ENCODE measurements at places on chromosomes 5 and 9. TPM values are rescaled to one million over a fixed set of nuclear protein-coding genes. Genes with fewer than 3 reads are reported as not detected.

Gene FLT4
- 12.3 TPM for polyA plus RNA-seq

Gene IL4
- polyA plus RNA-seq = not detected

Gene MAMDC2
- polyA plus RNA-seq = 11.8 TPM

Gene RNF183
- not detected for polyA plus RNA-seq

Gene SPATA31D4
- polyA plus RNA-seq = not detected

Gene IFNK
- polyA plus RNA-seq = not detected

- H3K27me3 ChIP-seq = peaks cover 17% of the 10 kb centered on the region
- H3K4me1 ChIP-seq = peaks cover 4% of the 10 kb centered on the region
- DNase-seq = no peak
- H3K36me3 ChIP-seq = no peaks in the 10 kb centered on the region
These were observed 366 bp upstream of the DOCK8 start for GRCh38 chr9:214351-214647.

GRCh38 chr9:89850153-89850552 is 245.3 kb downstream of the GADD45G start:
- peaks cover 23% of the 10 kb centered on the region for H3K4me1 ChIP-seq
- H3K36me3 ChIP-seq = no peaks in the 10 kb centered on the region
- no peak overlapping the region for H3K27ac ChIP-seq
- no peak for DNase-seq
- no peak overlapping the region for H3K4me3 ChIP-seq

GRCh38 chr5:142314109-142314508 is 10.7 kb downstream of the SPRY4 start:
- H3K27me3 ChIP-seq = no peaks in the 10 kb centered on the region
- DNase-seq = no peak
- H3K4me1 ChIP-seq = peaks cover 77% of the 10 kb centered on the region
- H3K36me3 ChIP-seq = peaks cover 63% of the 10 kb centered on the region

DNA sequence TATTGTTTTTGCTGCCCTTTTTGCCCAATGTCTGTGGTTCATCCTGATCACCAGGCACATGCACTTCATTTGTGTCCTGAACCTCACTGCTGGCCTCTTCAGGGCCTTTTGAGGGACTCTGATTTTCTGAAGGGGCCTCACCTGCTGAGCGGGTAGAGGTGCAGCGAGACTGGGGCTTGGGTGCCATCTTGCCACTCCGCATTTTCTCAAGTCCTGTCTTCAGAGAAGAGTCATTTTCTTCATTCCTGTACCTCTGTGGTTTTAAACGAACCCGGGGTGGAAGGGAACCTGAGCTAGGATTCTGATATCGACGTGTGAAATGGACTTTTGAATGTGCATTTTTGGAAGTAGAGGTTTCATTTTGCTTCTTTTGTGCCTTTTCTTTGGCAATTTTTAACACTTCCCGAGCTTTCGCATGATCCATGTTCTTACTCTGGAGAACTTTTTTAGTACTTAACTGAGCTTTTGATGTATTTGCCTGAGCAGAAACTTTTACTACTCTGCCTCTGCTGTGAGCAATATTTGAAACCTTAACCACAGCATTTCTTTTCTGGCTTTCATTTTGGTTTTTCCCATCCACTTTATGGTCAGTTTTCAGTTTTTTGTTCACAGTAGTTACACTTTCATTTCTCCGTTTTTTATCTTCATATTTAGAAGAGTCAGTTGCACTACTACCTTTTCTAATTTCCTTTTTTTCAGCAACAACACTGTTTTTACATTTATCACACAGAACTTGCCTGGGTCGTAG is 26.1 kb downstream of the PWWP2A start:
- no peaks in the 10 kb centered on the region for H3K27me3 ChIP-seq
- H3K4me3 ChIP-seq = no peak overlapping the region
- H3K27ac ChIP-seq = no peak overlapping the region
- peaks cover 11% of the 10 kb centered on the region for H3K36me3 ChIP-seq
- no peaks in the 10 kb centered on the region for H3K4me1 ChIP-seq

DNA sequence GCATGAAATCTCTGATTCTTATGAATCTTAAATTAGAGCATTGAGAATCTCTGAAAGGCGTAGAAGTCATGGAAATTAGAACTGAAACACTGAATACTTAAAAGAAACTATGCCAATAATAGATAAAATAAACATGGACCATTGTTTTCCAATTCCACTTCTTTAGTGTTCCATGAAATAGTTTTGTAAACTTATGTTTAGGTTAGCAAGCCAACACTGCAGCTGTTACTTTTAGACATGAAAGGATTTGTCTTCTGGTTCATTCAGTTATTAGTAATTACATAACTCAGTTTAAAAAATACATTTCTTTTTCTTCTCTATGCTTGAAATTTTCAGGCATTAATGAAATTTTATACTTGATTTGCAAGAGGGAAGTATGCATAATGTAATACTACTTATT is 733.4 kb upstream of the NUDT12 start:
- no peak overlapping the region for H3K4me3 ChIP-seq
- no peaks in the 10 kb centered on the region for H3K27me3 ChIP-seq
- no peaks in the 10 kb centered on the region for H3K36me3 ChIP-seq
- H3K4me1 ChIP-seq = no peaks in the 10 kb centered on the region
- H3K27ac ChIP-seq = no peak overlapping the region

GRCh38 chr5:94698197-94698596 is 79.7 kb downstream of the SLF1 start:
- no peaks in the 10 kb centered on the region for H3K27me3 ChIP-seq
- no peak for DNase-seq
- no peak overlapping the region for H3K27ac ChIP-seq
- no peaks in the 10 kb centered on the region for H3K4me1 ChIP-seq
- H3K36me3 ChIP-seq = no peaks in the 10 kb centered on the region

DNA sequence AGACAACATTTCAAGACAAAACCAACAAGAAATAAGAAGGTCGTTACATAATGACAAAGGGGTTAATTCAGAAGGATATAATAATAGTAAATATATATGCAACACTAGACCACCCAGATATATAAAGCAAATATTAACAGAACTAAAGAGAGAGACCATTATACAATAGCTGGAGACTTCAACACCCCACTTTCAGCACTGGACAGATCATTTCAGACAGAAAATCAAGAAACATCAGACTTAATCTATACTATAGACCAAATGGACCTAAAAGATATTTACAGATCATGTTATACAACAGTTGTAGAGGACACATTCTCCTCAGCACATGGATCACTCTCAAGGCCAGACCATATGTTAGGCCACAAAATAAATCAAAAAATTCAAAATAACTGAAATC is 26.8 kb downstream of the CERT1 start:
- no peak for DNase-seq
- no peak overlapping the region for H3K4me3 ChIP-seq
- no peak overlapping the region for H3K27ac ChIP-seq
- no peaks in the 10 kb centered on the region for H3K27me3 ChIP-seq
- peaks cover 5% of the 10 kb centered on the region for H3K36me3 ChIP-seq
- H3K4me1 ChIP-seq = no peaks in the 10 kb centered on the region

- no peaks in the 10 kb centered on the region for H3K36me3 ChIP-seq
- H3K4me3 ChIP-seq = no peak overlapping the region
- no peak for DNase-seq
- H3K4me1 ChIP-seq = peaks cover 10% of the 10 kb centered on the region
These were observed 96.7 kb upstream of the ALDH1B1 start for GRCh38 chr9:38295764-38296163.

- H3K4me1 ChIP-seq = peaks cover 13% of the 10 kb centered on the region
- no peak overlapping the region for H3K4me3 ChIP-seq
- no peak overlapping the region for H3K27ac ChIP-seq
- H3K36me3 ChIP-seq = no peaks in the 10 kb centered on the region
- no peaks in the 10 kb centered on the region for H3K27me3 ChIP-seq
These were observed 92.5 kb upstream of the ZNF366 start for GRCh38 chr5:72599519-72600370.

- peak; percentile 15 for DNase-seq
- H3K4me1 ChIP-seq = peaks cover 37% of the 10 kb centered on the region
- H3K4me3 ChIP-seq = no peak overlapping the region
These were observed 2.2 kb upstream of the SPTAN1 start for GRCh38 chr9:128550226-128550625.

GRCh38 chr5:110757118-110757729 is 18.4 kb downstream of the SLC25A46 start:
- H3K27me3 ChIP-seq = no peaks in the 10 kb centered on the region
- DNase-seq = peak; percentile 50
- no peaks in the 10 kb centered on the region for H3K4me1 ChIP-seq
- peaks cover 18% of the 10 kb centered on the region for H3K36me3 ChIP-seq
- no peak overlapping the region for H3K4me3 ChIP-seq

DNA sequence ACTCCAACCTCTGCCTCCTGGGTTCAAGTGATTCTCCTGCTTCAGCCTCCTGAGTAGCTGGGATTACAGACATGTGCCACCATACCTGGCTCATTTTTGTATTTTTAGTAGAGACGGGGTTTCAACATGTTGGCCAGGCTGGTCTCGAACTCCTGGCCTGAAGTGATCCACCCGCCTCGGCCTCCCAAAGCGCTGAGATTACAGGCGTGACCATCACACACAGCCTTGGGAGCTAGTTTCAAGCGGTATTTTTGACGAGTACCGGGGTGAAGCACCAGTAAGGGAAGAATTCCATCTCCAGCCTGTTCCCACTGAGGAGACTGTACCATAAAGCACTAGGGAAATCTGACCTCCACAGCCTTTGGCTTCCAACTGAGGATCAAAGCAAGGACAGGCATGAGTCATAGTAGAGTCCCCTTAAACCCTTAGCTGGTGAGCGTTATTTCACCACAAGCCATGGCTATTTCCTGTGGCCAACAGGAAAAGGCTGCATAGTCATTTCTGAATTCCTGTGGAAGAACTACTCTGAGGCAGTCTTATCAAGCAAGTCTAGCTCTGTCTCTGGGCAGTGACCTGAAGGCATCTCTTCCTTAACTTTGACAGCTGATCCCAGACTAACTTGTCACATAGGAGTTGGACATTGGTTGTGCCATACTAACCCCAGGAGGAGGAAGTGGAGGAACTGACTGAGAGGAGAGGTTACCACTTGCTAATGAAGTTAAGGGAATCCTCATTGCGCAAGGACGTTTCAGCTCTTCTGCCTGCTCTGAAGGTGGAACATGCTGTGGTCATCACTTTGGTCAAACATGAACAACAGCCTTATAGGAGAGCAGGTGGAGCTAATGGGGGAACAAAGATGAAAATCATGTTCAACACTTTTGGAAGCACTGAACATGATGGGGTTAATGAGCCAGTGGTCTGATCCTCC is 85.8 kb upstream of the DMRT1 start:
- no peaks in the 10 kb centered on the region for H3K36me3 ChIP-seq
- no peaks in the 10 kb centered on the region for H3K27me3 ChIP-seq
- H3K4me3 ChIP-seq = no peak overlapping the region

- no peak overlapping the region for H3K27ac ChIP-seq
- H3K27me3 ChIP-seq = no peaks in the 10 kb centered on the region
- H3K4me1 ChIP-seq = peaks cover 2% of the 10 kb centered on the region
- H3K36me3 ChIP-seq = peaks cover 6% of the 10 kb centered on the region
- no peak overlapping the region for H3K4me3 ChIP-seq
These were observed 107.1 kb downstream of the PHF2 start for GRCh38 chr9:93683331-93684134.

DNA sequence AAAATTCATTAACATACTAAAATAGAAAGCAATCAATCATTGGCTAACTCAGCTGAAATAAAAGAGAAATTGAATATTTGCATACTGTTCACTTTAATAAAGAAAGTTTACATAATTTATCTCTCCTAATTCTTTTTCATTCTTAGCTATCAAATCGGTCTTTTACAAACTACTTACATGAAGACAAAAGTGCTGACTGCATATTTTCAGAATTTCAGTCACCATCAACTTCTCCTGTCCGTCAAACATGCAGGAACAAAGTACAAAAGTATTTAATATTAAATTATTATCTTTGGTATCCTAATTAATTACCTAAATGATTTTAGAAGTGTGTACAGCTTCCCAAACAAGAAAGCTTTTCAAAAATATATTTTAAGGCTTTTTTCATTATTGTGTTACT is 248.4 kb downstream of the CYLC2 start:
- no peak for DNase-seq
- no peak overlapping the region for H3K27ac ChIP-seq
- no peak overlapping the region for H3K4me3 ChIP-seq
- no peaks in the 10 kb centered on the region for H3K36me3 ChIP-seq
- no peaks in the 10 kb centered on the region for H3K4me1 ChIP-seq

DNA sequence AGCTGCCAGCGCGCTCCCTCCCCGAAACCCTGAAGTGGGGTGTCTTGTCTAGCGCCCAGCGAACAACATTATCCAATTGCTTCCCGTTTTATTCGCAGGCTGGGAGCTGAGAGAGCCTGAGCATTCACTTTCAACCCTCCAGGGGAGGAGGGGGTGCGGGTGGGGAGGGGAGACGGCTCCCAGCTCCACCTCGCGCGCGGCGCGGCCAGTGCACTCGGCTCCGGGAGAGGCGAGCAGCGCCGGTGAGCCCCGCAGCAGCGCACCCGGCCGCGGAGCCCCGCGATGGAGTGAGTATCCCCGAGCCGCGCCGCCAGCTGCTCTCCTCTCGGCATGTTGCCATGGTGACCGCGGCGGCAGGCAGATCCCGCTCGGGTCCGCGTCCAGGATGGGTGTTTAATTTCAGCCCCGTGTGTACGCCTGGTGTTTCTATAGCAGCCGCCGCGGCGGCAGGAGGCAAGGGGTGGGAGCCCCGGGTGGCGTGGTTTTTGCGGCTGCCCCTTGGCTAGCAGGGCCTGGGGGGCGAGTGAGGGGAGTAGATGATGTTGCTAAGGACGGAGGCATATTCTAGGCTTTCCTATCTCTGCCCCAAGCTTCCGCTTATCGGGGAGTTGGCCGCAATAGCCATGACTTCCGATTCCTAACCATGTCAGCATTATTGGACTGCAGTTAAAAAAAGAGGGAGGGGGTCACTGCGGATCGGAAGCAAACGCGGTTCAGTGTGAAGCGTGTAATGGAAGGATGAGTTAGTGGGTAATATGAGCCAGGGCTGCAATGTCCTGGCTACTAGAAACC is 139.2 kb upstream of the PALM2AKAP2 start:
- H3K4me1 ChIP-seq = peaks cover 16% of the 10 kb centered on the region
- DNase-seq = peak; percentile 87
- no peaks in the 10 kb centered on the region for H3K36me3 ChIP-seq
- H3K4me3 ChIP-seq = peak overlapping the region; percentile 52
- peak overlapping the region; percentile 31 for H3K27ac ChIP-seq
- peaks cover 25% of the 10 kb centered on the region for H3K27me3 ChIP-seq

DNA sequence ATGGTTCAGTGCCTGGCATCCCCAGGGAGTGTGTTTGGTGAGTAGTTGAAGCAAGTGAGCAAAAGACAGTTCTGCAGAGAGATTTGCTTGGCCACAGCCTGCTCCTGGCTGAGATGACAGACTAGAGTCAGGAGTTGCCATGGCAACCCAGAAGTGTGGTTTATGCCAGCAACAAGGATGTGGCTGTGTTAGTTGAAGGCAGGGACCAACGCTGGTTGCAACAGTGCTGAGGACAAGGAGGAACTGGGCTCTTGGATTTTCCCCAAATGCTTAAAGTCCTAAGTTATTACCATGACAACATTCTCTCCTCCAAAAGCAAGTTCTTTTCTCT is 2.7 kb downstream of the NXNL2 start:
- H3K27ac ChIP-seq = no peak overlapping the region
- H3K27me3 ChIP-seq = peaks cover 49% of the 10 kb centered on the region
- H3K4me1 ChIP-seq = peaks cover 22% of the 10 kb centered on the region
- DNase-seq = peak; percentile 81

- no peaks in the 10 kb centered on the region for H3K27me3 ChIP-seq
- DNase-seq = no peak
- H3K4me3 ChIP-seq = no peak overlapping the region
- no peaks in the 10 kb centered on the region for H3K36me3 ChIP-seq
These were observed 16.2 kb downstream of the SIL1 start for GRCh38 chr5:139181835-139182452.

- H3K4me3 ChIP-seq = no peak overlapping the region
- peaks cover 23% of the 10 kb centered on the region for H3K36me3 ChIP-seq
- no peaks in the 10 kb centered on the region for H3K27me3 ChIP-seq
- H3K4me1 ChIP-seq = peaks cover 64% of the 10 kb centered on the region
These were observed 60.8 kb downstream of the PFDN1 start for GRCh38 chr5:140242099-140242498.

GRCh38 chr9:134367791-134368490 is 41.7 kb downstream of the RXRA start:
- H3K27ac ChIP-seq = no peak overlapping the region
- peaks cover 78% of the 10 kb centered on the region for H3K4me1 ChIP-seq
- no peaks in the 10 kb centered on the region for H3K36me3 ChIP-seq
- no peak for DNase-seq
- no peak overlapping the region for H3K4me3 ChIP-seq
- H3K27me3 ChIP-seq = no peaks in the 10 kb centered on the region
